ENCODE measurements at places on chromosomes 7 and 10. TPM values are rescaled to one million over a fixed set of nuclear protein-coding genes. Genes with fewer than 3 reads are reported as not detected.

The FZD1 gene
- 11.8 TPM for total RNA-seq

The FBXL13 gene
- 0.68 TPM for total RNA-seq

The MEOX2 gene
- 3.1 TPM for total RNA-seq

The JCAD gene
- total RNA-seq, result 29.2 TPM

DNA sequence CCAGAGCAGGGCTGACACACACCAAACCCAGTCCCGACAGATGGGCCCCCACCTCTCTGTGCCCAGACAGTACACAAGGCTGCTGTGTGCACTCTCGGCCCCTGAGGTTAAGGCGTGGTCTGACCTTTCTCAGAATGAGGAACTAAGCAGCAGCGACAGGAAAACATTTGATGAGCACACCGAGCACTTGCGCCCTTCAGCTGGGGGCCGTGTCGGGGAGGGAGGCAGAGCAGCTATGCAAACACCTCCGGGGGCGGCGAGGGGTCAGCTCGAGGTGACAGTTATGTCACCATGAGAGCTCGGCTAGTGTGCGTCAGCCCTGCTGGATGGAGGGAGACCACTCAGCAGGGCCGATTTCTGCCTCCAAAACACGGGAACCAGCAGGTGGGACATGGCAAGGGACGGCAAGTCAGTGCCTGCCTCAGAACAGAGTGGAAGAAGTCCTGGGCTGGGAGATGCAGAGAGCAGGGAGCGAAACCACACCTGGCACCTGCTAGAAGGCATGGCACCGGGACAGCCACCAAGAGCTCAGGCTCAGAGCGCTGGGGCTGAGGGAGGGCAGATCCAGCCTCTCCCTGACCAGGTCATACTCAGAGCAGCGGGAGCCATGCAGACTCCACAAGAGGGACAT is 57.4 kb downstream of the CHST15 start:
- peak; percentile 63 for DNase-seq

- DNase-seq, result no peak
These were observed 45.4 kb downstream of the CTNNA3 start for GRCh38 chr10:67650558-67650957.

DNA sequence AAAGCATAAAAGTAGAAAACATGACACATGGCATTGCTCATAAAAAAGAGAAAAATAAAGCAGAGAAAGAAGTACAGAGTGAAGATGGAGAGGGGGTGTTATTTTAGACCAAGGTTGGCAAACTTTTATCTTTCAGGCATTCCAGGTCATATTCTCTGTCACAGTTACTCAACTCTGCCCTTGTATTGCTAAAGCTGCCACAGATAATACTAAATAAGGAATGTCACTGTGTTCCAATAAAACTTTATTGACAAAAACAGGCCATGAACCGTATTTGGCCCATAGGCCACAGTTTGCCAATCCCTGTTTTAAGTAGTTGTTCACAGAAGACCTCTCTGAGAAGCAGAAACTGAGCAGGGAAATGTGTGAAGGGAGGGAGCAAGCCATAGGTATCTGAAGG is 167.4 kb downstream of the GLI3 start:
- DNase-seq, result no peak

- peak; percentile 47 for DNase-seq
These were observed 24.9 kb upstream of the SLC29A3 start for GRCh38 chr10:71294091-71294561.

GRCh38 chr7:35035511-35035961 is 1.7 kb downstream of the DPY19L1 start:
- DNase-seq, result no peak

The MLXIPL gene
- total RNA-seq, result 3.2 TPM

DNA sequence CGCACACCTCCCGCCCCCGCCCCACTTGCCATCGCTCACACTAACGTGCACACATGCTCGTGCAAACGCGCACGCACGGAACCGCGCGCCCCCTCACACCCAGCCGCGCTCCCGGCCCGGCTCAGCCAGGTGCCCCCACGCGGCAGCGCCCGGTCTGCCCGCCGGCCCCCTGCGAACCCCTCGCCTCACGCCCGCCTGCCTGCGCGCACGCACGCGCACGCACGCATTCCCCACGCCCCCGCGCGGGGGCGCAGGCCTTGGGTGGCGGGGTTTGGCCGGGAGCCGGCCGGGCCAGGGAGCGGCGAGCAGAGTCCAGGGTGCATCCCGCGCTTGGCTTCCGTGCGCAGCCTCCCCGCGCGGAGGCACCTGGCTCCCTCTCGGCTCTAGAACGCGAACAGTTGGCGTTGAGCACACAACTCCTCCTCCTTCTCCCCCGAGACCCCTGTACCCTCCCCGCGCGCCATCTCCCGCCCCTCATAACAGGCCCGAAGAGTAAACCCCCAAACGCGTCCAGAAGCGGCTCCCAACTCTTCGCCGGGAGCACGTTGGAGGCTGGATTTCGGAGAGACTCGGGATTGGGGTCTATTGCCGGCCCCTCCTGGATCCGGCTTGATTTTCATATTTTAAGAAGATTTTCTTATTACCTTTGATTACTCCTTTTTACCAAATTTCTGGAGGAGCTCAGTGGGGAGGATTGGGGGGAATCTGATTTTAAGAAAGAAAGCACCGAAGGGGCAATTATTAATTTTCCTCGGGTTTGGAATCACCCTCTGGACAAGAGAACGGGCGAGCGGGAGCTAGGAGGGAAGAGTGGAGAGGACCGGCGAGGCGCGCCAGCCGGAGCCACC is 527 bp upstream of the SORCS3 start:
- no peak for DNase-seq

The POLR2J2 gene
- total RNA-seq, result 3.5 TPM

GRCh38 chr7:35419391-35419755 is 165.5 kb upstream of the TBX20 start:
- peak; percentile 60 for DNase-seq
